ENCODE measurements at places on chromosomes 13 and 19.

DNA sequence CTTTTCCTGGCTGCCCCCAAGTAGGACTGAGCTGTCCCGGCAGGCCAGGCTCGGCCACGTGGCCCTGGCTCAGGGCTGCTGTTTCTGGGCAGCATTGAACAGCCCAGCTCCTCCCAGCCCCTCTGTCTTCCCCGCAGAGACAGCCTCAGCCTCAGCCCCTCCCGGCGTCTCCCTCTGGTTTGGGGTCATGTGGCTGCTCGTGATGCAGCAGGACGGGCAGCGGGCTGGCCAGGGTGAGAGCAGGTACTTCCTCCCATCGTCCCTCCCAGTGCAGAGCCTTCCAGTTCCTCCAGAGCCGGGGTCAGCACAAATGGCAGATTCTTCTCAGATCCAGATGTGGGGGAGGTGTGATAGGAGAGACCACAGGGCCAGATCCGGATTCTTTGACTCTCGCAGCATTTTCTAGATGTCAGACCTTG, 114.6 kb downstream of the KDM4B start:
- no peak for DNase-seq

DNA sequence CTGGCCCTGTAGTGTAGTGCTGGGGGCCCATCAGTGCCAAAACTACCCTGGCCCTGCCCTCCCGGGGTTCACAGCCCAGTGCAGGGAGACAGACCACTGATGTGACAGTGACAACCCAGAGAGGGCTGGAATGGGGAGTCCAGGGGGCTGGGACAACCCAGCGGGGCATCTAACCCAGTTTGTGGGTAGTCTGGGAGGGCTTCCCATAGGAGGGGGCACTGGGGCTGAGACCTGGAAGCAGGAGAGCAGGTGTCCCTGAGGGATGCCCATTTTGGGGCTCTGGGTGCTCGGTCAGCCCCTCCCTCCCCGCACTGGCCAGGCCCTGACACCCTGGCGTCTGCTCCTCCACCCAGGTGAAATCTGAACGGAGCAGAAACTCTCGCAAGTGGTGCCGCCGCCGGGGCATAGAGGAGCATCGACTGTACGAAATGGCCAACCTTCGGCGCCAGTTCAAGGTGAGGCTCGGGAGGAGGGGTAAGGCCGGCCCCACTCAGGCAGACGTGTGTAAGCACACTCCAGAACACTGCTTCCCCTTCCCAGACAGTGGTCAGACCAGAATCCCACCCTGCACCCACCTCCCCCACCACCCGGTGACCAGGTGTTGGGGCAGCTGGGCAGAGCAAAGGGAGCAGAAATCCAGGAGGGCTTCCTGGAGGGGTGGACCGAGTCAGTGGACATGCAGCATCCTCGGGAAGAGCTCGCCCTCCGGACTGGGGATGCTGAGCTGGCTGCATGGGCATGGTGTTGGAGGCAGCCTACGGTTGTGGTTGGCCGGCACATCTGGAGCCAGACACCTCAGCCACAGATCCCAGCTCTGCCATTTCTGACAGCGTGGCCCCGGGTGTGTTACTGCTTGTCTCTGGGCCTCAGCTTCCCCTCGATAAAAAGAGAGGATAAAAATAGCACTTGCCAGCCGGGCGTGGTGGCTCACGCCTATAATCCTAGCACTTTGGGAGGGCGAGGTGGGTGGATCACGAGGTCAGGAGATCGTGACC, 24.4 kb downstream of the DHX34 start:
- no peak for DNase-seq

DNA sequence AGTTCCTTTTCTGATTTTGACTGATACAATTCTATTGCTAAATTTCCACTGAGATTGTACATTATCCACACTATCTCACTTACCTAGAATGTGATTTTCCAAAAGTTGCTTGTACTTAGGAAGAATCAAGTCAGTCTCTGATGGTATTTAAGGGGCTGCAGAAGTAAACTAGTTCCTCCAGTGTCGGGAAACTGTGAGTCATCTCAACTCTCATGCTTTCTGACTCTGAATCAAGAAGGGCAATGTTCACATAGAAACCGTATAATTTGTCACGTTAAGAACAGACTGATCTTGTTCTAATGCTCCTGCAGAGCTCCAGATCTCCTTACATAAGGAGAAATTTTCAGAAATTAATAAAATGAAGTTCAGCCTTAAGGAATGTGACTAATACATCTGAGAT, 369.3 kb downstream of the KLF5 start:
- peak; percentile 81 for DNase-seq

DNA sequence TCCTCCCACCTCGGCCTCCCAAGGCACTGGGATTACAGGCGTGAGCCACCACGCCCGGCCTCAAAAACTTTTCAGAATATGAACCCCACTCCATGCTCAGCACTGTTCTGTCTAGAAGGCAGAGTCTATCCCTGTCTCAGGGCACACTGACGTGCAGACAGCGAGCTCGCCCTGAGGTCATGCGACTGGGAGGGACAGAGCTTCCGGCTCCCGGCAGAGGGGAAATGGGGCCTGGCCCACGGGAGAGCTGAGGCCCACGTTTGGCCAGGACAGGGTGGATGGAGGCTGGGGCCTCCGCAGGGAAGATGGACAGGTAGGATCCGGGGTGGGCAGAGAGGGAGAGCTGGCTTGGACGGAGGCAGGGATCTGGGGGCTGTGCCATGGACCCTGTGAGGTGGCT, 2.8 kb upstream of the AZU1 start:
- no peak for DNase-seq

GRCh38 chr13:32259116-32259515, 56.0 kb downstream of the ZAR1L start:
- DNase-seq, result no peak

GRCh38 chr13:107712145-107712860, 503.0 kb downstream of the LIG4 start:
- DNase-seq, result no peak

DNA sequence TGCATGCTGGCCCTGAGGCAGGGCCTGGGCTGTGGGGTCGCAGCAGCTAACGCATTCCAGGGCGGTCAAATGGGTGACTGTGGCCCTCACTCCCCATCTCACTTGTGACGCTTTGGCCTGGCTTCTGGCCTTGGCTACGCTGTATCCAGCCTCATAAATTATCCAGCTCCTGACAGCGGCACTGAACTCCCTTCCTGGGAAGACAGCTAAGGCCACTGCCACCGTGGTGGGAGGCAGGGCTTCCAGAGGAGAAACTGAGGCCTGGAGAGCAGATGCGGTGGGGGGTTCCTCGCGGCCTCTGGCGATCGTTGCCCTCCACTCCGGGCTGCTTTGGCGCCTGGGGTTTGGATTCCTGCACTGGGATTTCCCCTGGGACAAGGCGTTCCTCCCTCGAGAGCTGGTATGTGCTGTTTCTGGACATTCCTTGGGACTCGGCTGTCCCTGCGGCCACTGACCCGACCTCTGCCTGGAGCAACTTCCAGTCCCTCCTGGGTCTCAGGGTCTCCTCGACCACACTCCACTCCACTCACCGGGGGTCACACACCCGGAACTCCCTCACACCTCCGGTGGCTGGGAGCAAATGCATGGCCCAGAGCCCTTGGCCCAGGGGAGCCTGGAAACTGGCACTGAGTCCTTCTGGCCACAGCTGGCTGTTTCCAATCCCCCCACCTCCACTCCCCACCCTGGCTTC, 3.4 kb downstream of the TBXA2R start:
- no peak for DNase-seq

DNA sequence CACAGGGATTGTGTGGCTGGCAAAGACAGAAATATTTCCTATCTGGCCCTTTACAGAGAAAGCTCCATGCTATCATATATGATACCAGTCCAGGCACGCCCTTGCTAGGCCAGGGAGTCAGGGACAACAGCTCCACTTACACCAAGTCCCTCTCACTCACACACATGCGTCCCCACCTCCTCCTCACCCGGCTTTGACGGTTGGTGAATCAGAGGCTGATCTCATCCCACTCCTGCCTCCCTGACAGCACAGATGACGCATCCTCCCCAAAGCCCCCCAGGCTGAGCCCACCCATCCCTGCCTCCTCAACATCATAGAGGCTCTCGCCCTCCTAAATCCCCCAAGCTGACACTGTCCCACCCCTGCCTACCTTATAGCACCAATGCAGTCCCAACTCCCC, 62.7 kb downstream of the F2RL3 start:
- DNase-seq, result no peak

DNA sequence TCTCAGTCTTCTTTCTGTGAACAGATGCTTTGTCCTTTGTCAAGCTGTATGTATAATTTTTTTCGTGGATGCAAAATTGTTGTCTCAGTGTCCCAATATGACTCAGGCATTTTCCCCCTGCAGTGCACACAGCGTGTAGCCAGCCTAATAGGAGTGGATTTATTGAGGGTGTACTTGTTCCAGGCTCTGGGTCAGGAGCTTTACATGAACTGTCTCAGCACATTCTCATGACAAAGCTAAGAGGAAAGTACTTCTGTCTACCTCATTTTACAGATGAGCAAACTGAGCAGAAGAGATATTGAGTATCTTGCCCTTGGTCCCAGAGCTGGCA, 50.8 kb downstream of the STK24 start:
- no peak for DNase-seq

- no peak for DNase-seq
Observed at GRCh38 chr19:44517146-44517545, 12.3 kb downstream of the CEACAM20 start.

DNA sequence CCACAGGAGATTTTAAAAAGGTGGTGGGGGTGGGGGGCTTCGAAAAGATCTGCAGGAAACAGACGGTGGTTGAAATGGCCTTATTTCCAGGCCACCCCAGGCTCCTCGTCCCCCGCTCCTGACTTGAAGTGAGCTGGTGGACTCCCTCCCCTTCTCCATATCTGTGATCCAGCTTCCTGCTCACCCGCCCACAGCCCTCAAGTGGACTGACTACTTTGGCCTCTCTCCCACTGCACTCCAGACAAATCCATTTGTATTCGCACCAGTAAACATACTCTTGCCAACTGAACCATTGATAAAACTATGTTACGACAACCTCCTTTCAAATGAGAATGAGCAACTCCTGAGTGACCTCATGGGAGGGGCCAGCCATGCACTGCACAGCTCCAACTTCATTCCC, 259.5 kb downstream of the COL4A1 start:
- DNase-seq, result peak; percentile 92

DNA sequence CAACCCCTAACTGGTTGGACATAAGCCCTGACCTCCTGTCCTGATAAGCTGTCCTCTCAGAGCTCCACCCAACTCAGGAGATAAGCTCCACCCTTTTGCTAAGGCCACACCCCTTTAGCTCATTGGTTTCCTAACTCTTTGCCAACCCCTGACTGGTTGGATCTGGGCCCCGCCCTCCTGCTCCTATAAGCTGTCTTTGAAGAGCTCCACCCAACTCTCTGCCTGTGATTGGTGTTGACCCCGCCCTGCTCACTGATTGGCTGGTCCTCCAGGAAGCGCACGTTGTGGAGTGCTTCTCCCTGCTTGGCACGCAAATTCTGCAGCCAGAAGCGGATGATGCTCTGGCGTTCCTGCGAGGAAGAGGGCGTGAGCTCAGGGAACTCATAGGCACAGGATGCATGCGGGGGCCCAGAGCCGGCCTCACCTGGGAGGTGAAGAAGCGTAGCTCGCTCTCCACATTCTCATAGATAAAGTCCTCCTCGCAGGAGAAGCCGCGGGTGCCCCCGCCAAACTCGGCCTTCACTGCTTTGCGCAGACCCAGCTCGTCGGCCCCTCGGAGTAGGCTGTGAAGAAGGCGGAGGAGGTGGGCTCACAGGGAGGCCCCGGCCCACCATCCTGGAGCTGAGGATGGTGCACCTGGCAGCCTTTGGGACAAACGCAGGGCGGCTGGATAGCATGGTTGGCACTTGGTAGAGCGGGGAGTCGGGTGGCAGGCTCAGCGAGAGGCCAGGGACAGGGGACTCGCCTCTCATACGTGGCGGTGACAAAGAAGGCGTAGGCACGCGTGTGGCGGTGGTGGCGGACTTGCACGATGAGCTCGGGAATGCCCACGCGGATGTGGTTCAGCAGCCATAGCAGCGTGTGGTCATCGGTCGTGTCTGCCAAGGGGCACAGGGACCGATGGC, 1.7 kb downstream of the ANO8 start:
- DNase-seq, result no peak

GRCh38 chr13:34290661-34291060, 472.7 kb downstream of the RFC3 start:
- DNase-seq, result no peak

DNA sequence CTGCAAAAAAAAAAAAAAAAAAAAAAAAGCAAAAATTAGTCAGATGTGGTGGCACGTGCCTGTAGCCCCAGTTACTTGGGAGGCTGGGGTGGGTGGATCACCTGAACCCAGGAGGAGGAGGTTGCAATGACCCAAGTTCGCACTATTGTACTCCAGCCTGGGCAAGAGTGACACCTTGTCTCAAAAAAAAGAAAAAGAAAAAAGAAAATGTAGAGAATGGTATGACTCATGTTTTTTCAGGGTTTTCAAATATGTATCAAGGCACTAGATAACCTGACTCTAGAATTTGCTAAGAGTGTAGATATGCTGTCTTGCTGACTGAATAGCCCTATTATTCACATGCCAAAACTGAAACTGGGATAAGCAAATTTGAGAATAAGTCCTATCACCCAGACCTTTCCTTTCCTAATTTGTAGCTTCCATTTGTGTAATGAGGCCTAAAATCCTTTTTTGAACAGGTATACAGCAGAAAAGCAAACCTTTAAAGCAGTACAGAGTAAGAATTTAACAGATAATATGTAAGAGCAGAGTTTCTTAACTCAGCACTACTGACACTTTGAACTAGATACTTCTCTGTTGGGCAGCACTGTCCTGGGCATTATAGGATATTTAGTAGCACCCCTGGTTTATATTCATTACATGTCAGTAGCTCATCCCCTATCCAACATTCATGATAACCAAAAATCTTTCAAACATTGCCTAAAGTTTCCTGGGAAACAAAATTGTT, 108.6 kb downstream of the ELF1 start:
- no peak for DNase-seq

- no peak for DNase-seq
Observed at GRCh38 chr19:23996549-23996948, 81.9 kb downstream of the ZNF726 start.

DNA sequence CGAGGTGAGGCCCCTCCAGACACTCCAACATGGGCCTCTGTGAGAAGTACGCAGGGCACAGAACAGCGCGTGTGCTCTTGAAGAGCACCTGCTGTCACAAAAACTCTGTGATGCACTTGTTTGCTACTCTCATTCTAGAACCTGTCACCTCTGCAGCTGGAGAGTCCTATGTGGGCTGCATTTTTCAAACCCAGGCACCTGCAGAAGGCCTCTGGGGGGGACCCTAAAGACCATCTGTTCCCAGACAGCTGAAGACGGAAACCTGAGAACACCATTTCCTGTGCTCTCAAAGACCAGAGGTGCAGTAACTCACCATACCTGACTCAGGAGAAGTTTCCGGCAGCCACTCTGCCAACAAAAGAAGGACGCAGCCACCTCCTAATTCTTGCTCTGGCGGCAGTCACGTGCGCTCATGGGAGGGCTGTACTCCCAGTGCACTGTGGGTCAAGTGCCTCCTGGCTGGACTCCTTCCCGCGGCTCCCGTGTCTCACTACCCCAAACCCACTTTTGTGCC, 28.1 kb downstream of the RANBP3 start:
- DNase-seq, result no peak

- no peak for DNase-seq
Observed at GRCh38 chr13:44300895-44301638, 72.6 kb upstream of the SERP2 start.

Measured in astrocyte of the cerebellum (primary cell).